Motor neuron (in vitro differentiated cells): ENCODE measurements at places on chromosomes 7 and 10.

- ATAC-seq, result peak; percentile 79
These were observed 163.7 kb downstream of the AHR start for GRCh38 chr7:17462131-17462631.

DNA sequence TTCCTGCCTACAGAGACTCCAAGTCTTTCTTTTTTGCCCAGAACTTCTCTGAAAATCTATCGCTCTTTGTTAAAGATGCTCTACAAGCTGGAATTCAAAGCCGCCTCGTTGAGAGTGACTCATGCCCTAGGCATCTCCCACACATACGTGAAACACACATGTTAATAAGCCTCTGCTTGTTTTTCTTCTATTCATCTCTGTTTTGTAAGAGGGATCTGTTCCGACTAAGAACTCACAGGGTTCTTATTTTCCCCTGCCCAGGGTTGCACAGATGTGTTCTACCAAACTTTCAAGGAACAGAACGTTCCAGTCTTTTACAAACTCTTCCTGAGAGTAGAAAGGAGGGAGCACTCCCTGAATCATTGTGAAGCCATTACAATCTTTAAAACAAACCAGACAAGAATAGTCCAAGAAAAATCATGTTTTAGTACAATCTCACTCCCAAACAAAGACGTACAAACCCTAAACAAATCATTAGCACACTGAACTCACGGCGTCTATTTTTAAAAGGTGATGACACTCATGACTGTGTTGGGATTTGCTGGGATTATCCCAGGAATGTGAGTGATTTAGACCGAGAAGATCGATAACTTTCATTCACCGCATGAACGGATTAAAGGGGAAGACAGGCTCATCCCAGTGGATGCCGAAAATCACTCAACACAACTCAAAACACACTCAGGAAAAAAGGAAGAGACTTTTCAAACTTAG lies 55.3 kb upstream of the INPP5A start:
- ATAC-seq, result peak; percentile 97

DNA sequence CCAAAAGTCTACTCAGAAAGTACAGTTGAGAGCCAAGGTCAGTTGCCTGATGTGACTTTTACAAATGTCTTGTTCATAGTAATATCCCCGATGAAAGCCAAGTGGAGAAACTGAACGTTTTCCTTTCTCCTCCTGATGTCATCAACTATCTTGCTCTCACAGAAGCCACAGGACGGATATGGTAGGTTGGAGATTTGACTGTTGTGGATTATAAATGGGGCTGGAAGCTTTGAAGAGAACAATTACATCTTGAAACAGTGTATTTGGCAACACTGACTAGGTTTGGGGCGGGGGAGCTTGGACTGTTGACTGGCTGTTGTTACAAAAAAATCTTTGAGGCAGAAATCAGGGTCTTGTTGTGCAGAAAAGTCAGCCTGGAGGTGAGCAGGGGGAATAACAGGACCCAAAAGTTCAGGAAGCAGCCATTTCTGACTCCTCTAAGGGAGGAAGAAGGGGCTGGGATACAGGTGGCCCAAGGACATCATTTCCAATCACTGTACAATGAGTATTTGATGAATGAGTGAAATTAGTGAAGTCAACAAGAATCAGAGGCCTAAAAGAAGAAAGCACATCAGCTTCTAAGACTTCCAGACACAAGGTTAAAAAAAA lies 24.3 kb downstream of the PLEKHS1 start:
- no peak for ATAC-seq

GRCh38 chr10:29897999-29898716 lies 161.2 kb downstream of the JCAD start:
- no peak for ATAC-seq

- ATAC-seq, result no peak
These were observed 36.2 kb downstream of the GOT1 start for GRCh38 chr10:99394256-99394655.

- no peak for ATAC-seq
These were observed 272.9 kb downstream of the TRIL start for GRCh38 chr7:28685242-28685643.

- ATAC-seq, result peak; percentile 32
These were observed 208.9 kb downstream of the TMEM26 start for GRCh38 chr10:61244261-61244775.

DNA sequence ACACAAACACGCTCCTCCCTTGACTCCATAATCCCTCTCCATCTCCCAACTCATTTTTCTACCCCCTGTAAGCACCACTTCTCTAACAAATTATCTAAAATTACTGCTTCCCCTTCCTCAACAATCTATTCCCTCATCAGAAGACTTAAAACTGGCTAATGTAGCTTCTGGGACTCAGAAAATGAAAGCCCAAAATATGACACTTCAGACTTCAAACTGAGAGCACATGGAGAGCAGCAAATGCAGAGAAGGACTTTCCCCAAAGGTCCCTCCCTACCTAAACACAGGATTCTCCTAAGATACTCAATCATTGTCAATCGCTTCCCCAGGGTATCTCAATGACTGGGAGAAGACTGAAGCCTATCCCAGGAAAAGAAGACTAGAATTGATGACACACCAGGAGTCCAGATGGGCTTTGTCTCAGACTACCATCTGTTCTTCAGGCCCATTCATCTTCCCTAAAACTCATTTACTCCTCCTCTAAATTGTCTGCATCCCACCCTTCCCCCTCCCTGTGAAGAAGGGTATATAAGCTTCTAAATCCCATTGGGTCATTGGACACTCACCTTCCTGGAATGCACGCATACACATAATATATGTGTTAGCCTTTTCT lies 39.2 kb downstream of the ST8SIA6 start:
- ATAC-seq, result peak; percentile 41

- ATAC-seq, result no peak
These were observed 123.0 kb upstream of the VSTM2A start for GRCh38 chr7:54419209-54419608.
